ENCODE measurements at places on chromosomes 3 and 15. TPM values are rescaled to one million over a fixed set of nuclear protein-coding genes. Genes with fewer than 3 reads are reported as not detected.

NTRK3 gene
- not detected for total RNA-seq

DNA sequence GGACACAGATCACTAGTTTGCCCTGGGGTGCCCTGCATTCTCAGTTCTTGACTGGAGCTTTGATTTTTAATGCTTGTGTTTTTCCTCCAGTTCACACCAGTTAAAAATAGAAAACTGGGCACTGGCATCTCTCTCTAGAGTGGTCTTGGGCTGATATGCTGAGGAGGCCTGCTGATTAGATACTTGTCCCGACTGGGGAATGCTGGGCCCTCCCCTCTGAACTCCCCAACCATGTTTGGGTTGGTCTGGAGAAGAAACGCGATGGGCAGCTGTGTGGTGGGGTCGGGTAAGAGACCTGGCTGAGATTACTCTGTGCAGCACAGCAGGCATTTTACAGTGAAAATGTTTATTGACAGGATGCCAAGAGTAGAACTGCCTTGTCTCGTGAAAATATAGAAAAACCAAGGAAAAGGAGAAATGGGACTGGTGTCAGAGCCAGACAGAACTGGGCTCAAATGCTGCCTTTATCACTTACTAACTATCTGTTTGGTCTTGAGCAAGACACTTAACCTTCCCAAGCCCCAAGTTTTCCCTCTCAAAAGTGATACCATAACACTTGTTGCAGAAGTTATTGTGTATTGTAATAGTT lies 1.6 kb upstream of the ACTC1 start:
- peaks cover 53% of the 10 kb centered on the region for H3K27me3 ChIP-seq
- H3K4me1 ChIP-seq: no peaks in the 10 kb centered on the region
- H3K4me3 ChIP-seq: no peak overlapping the region
- no peaks in the 10 kb centered on the region for H3K36me3 ChIP-seq
- DNase-seq: no peak
- H3K27ac ChIP-seq: no peak overlapping the region

DNA sequence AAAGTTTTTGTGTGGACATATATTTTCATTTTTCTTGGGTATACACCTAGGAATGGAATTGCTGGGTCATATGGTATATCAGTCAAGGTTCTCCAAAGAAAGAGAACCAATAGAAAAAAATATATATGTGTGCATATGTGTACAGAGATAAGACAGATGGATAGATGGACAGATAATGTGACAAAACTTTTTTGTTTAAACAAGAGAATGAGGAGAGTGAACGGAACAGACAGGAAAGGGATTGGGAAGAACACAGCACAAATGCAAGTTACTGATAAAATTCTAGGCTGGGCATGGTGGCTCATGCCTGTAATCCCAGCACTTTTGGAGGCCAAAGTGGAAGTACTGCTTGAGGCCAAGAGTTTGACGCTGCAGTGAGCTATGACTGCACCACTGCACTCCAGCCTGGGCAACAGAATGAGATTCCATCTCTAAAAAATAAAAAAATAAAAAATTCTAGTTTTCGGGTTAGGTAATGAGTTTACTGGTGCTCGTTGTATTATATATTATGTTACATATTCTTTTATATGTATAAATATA lies 50.0 kb downstream of the HSPBAP1 start:
- no peak overlapping the region for H3K27ac ChIP-seq
- no peak overlapping the region for H3K4me3 ChIP-seq
- no peak for DNase-seq
- no peaks in the 10 kb centered on the region for H3K27me3 ChIP-seq
- H3K36me3 ChIP-seq: peaks cover 42% of the 10 kb centered on the region

LRRC15 gene
- total RNA-seq: not detected

LIPC gene
- 3.9 TPM for total RNA-seq

DNA sequence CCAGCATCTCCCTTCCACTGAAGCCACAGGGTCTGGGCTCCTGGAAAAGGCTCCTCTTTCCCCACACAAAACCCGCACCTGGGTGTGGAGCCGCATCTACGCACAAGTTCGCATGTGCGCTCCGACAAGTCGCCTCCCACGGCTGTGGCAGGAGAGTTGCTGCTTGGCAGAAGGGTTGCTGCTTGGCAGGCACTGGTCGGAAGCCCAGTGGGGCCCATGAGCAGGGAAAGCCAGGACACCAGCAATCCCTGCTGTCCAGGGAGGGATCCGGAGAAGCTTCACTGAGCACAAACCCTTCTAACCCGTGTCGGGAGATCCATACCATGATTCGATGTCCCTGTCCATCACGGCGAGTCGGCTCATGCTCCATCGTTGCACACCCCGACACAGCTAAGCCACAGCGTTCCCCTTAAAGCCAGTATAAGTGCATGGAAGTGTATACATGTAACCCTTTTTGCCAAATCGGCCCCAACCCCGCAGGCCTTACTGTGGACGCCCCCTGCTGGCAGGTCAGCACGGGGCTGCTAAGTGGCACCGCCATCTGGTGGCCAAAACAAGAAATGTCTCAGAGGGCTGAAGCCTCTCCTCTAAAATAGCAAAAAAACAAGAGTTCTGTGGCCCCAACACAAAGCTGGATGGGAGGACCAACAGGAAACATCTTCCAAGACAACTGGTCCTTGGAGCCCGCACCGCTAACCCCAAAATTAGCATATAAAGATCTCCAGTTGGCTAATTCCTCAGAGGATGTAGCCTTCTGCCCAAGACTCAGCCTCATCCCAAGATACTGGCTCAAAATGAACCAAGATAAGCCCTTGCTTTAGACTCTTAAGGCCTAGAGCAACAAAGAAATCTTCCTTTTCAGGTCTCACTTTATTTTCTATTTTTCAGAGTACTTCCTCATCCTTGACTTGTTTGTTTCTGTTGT lies 8.3 kb downstream of the ANKRD63 start:
- H3K36me3 ChIP-seq: no peaks in the 10 kb centered on the region
- peaks cover 5% of the 10 kb centered on the region for H3K4me1 ChIP-seq
- peak; percentile 90 for DNase-seq
- peak overlapping the region; percentile 41 for H3K27ac ChIP-seq

ADGRG7 gene
- total RNA-seq: not detected

DNA sequence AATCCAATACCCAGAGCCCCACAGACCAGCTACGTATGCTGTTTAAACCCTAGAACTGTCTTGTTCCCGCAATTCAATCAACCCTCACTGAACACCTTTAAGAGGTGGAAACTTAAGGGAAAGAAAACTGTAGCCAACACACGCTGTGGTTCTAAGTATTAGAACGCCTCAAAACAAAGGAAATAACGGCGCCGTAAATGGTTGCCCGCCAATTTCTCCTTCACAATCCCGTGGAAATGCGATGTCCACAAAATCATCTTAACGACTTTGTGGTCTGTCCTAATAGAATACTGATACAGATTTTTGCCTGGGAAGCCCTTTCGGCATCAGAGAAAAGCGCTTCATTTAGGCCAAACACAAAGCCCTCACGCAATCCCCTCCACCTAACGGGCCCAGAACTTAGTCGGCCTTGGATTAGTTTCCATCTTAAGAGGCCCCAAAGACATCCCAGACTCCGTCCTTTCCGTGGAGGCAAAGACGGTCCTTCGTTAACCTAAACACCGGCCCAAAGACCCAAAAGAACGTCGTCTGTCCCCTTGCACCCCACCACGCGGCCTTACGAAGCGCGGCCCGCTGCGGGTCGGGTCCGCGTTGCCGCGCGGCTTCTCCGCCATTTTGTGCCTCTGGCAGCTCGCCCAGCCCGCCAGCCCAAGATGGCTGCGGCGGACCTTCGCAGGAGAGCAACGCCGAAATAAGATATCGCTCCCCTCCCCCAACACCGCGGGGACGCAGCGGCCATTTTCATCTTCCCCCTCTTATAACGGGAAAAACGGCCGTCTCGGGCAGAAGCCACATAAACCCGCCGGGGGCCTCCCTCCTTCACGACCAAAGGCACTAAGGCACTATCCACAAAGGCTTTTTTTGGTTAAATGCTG lies 763 bp downstream of the TRA2B start:
- peak overlapping the region; percentile 100 for H3K4me3 ChIP-seq
- H3K27ac ChIP-seq: peak overlapping the region; percentile 100
- H3K36me3 ChIP-seq: peaks cover 52% of the 10 kb centered on the region
- H3K4me1 ChIP-seq: peaks cover 34% of the 10 kb centered on the region
- DNase-seq: peak; percentile 89

DNA sequence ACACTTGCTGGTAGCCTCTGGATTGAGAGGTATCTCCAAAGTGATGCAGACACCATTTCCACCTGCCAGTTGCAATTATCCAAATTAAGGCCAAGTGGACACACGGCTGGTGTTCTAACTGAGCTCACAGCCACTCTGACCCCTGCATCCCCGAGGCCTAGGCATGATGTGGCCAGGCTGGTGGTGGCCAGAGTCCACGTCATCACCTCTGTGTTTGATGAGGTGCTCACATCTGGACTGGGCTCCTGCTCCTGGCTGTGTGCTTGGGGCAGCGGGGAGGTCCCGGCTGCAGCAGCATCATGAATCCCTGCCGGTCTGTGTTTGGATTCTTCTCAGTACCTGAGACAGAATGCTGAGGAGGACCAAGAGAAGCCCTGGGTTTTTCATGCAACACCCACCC lies 4.9 kb downstream of the OXTR start:
- H3K36me3 ChIP-seq: no peaks in the 10 kb centered on the region
- H3K4me1 ChIP-seq: peaks cover 13% of the 10 kb centered on the region
- H3K27ac ChIP-seq: no peak overlapping the region
- no peak for DNase-seq
- H3K27me3 ChIP-seq: peaks cover 34% of the 10 kb centered on the region

GRCh38 chr15:94704421-94704820 lies 473.1 kb downstream of the MCTP2 start:
- no peak for DNase-seq
- no peaks in the 10 kb centered on the region for H3K4me1 ChIP-seq

PLA2G4E gene
- not detected for total RNA-seq

- H3K4me3 ChIP-seq: no peak overlapping the region
- peak; percentile 68 for DNase-seq
- H3K27me3 ChIP-seq: peaks cover 2% of the 10 kb centered on the region
- no peaks in the 10 kb centered on the region for H3K36me3 ChIP-seq
- H3K4me1 ChIP-seq: no peaks in the 10 kb centered on the region
Measured at GRCh38 chr3:40179016-40179415, 130.5 kb upstream of the EIF1B start.

GRCh38 chr3:49867871-49868321 lies 1.8 kb downstream of the CAMKV start:
- peaks cover 49% of the 10 kb centered on the region for H3K27me3 ChIP-seq
- no peak overlapping the region for H3K27ac ChIP-seq
- no peak overlapping the region for H3K4me3 ChIP-seq
- no peaks in the 10 kb centered on the region for H3K36me3 ChIP-seq

XYLB gene
- 6.9 TPM for total RNA-seq

MKRN3 gene
- 2.9 TPM for total RNA-seq

DNA sequence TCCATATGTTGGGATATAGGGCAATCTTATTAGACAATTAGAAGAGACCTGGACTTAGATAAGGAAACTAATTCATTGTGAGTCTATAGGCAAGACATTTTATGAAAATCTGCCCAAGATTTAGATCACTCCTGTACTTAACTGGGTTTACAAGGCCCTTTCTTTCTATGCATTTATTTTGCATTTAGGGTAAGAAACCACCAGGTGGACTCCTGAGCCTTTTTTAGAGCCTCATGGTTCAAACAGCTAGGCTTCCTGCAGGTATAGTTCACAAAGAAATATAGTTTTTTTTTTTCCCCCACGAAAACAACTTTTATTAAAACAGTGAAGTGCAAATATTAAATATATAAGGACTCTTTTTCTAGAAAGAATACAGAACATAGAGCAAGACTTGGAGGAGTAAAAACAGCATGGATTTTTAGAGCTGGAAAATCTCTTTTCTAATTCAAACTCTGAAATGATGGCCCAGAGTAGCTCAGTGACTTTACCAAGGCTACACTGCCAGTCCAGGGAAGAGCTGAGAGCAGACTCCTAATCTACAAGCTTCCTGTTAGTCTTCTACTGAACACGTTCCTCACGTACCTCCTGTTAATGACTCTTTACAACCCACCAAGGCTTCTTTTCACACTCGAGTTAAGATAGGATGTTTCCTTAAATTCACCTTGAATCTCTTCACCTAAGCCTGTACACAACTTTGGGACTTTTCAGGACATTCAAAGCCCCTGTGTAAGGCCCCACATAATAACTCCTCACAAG lies 400.9 kb upstream of the ATP11B start:
- no peaks in the 10 kb centered on the region for H3K27me3 ChIP-seq
- no peak for DNase-seq
- no peaks in the 10 kb centered on the region for H3K4me1 ChIP-seq
- H3K36me3 ChIP-seq: no peaks in the 10 kb centered on the region

CHRD gene
- total RNA-seq: not detected

- no peak overlapping the region for H3K4me3 ChIP-seq
- H3K27me3 ChIP-seq: no peaks in the 10 kb centered on the region
- no peaks in the 10 kb centered on the region for H3K36me3 ChIP-seq
Measured at GRCh38 chr15:29613951-29614382, 208.3 kb downstream of the TJP1 start.

DNA sequence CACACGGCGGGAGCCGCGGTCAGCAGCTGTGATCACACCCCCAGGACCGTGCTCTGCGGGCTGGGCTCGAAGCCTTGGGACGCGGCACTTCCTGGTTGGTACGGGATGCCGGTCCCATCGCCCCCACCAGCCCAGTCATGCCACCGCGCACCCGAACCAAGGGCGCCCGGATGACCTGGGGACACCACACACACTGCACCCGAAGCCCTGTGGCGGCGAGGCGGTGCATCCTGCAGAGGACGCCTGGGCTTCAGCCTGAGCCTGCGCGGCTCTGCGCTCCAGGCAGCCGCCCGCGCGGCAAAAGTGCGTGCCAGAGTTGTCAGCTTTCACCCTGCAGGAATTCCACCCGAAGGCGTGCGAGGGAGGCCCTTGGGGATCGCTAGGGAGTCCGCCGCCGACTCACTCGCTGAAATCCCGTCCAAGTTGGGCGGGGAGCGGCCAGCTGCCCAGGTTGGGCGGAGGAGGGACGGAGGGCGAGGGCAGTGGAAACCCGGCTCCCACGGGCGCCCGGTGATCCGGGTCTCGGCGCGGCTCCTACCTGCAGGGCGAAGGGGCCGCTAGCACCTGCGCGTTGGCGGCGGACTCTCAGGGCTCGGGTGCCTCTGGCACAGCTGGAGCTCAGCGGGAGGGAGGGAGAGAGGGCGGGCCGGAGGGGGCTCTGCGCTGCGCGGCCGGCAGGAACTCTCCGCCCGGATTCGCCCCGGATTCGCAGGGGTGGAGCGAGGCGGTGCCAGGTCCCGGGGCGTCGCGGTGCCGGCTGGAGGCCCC lies at the start of gene PLD1:
Gene PLD1, minus strand, starts transcription at position 623 of the 768 bp plus-strand sequence. CDS start 72,432 bp downstream, outside the sequence.
- no peak within 1 kb of the TSS for H3K27ac ChIP-seq
- no peaks in the 10 kb centered on the region for H3K36me3 ChIP-seq
- H3K4me3 ChIP-seq: peak within 1 kb of the TSS; percentile 75
- DNase-seq: peak; percentile 53

DLEC1 gene
- 2.3 TPM for total RNA-seq

RTP3 gene
- total RNA-seq: not detected

Data from activated CD4-positive, alpha-beta T cell treated with anti-CD3 and anti-CD28 coated beads, Interleukin-2, amount 10 ng/mL, durations not matched to agents 7 days and 5 days (primary cell).